ENCODE measurements at places on chromosomes 11 and 22.

- no peak for DNase-seq
Observed at GRCh38 chr11:12918667-12919066, 90.4 kb upstream of the RASSF10 start.

DNA sequence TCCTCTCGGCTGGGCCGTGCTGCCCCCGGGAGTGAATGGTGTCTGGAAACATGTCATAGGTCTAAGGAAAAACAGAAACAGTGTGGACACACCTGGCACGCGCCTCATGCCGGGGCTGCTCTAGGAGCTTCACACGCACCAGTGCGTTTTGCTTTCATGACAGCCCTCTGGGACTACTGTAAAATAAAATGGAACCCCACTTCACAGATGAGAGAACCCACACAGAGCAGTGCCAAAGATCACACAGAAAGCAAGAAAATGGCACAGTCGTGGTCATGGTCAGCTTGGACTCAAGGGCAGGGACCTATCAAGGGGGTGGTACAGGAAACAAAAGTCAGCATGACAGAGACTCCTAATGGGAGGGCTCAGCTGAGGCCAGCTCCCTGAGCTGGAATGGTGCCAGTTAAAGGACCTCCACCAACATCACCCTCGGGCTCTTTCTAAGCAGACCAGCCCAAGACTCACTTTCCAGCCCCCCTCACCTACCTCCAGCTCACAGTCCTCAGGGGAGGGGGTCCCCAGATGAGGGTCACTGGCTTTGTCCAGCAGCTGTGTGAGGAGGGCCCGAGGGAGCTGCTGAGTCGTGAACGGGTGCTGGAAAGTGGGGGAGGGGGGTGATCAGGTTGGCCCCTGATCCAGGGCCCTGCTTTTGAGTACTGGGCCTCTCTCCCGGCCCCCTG is 3.3 kb downstream of the MAP4K2 start:
- no peak for DNase-seq

DNA sequence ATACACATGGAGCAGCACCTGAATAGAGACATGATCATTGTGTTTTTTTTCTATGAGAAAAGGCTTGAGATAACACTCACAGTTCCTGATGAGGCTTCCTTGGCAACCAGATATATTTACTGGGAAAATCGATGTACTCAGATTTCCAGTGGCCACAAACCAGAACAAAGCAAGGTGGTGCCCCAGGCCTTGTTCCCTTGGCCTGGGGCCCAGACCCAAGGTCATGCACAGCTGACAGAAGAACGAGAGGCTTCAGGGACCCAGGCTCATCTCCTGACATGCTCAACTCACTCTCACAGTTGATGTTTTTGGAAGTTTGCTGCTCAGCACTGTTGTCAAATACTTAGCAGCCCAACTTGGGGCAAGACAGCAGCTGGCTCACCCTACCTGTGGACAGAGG is 281.8 kb downstream of the NTM start:
- DNase-seq, result no peak

- no peak for DNase-seq
Observed at GRCh38 chr11:77472991-77473800, 698 bp downstream of the PAK1 start.

GRCh38 chr11:119918347-119918746 is 189.3 kb upstream of the NECTIN1 start:
- no peak for DNase-seq

- DNase-seq, result no peak
Observed at GRCh38 chr11:100816823-100817222, 129.7 kb downstream of the ARHGAP42 start.

- no peak for DNase-seq
Observed at GRCh38 chr11:105738986-105739795, 129.3 kb downstream of the GRIA4 start.

DNA sequence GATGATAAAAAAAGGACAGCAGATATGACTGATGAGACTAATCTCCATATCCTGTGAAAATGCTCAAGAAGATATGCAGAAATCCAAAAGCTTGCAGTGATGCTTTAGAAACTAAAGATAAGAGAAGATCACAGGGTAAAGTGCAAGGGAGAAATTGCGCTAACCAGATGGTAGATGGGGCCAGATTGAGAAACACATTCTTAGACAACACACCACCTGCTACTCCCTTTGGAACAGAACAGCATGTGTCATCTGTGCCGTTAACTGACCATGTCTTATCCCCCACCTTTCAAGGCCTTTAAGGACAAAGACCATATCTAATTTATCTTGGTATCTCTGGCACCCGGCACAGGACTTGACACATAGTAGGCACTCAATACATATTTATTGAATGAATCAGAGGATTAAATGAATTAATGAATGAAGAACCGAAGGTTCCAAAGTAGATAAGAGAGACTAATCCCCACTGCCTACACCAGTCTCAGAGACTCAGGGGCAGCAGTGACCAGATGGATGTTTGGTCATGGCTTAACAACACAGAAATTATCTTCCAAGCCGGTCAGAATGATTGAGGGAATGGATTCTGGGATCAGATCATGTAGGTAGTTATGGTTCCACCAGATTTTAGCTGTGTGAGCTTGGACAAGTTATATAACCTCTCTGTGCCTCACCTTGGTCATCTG is 12.3 kb upstream of the P2RY2 start:
- no peak for DNase-seq

GRCh38 chr11:128904656-128905344 is 13.6 kb downstream of the KCNJ5 start:
- DNase-seq, result no peak

GRCh38 chr11:69818231-69818602 is 999 bp downstream of the FGF3 start:
- DNase-seq, result no peak

GRCh38 chr22:44332946-44333345 is 20.2 kb upstream of the SHISAL1 start:
- DNase-seq, result no peak

- DNase-seq, result no peak
Observed at GRCh38 chr11:93958991-93959390, 62.2 kb upstream of the HEPHL1 start.

GRCh38 chr11:35179466-35180135 is 40.6 kb downstream of the CD44 start:
- DNase-seq, result no peak

GRCh38 chr11:28911829-28912228 is 803.6 kb downstream of the METTL15 start:
- DNase-seq, result no peak

GRCh38 chr11:45511566-45511965 is 153.9 kb downstream of the CHST1 start:
- no peak for DNase-seq

- DNase-seq, result no peak
Observed at GRCh38 chr11:131615611-131616010, 245.2 kb downstream of the NTM start.

DNA sequence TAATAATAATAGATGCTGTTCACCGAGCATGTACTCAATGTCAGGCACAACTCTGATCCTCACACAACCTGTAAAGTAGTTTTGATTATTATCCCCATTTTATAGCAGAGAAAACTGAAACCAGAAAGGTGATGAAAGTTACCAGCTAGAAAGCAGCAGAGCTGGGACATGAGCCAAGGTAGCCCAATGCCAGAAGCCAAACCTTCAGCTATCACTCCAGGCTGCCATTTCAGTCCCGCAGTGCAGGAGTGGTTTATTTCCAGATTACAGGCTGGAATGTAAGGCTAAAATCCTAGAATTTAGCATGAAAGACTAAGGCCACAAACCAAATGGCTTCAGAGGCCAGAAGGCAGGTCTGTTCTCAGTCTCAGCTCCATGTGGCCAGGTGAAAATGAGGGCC is 108.8 kb downstream of the TENM4 start:
- no peak for DNase-seq

DNA sequence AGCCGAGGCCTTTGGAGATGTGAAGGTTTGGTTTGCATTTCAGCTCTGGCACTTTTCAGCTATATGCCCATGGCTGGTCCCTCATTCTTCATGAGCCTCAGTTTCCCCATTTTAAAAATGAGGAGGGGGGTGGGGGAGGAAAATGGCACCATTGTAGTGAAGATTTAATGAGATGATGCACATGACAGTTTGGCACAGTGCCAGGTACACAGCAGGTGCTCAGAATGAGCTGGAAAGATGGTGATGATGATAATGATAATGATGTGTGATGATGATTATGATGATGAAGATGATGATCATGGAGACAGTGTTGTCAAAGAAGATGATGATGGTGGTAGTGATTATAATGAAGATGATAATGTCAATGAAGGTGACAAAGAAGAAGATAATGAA is 24.3 kb upstream of the FGF3 start:
- DNase-seq, result no peak

GRCh38 chr11:105033343-105033742 is 1.6 kb downstream of the CASP1 start:
- DNase-seq, result no peak

DNA sequence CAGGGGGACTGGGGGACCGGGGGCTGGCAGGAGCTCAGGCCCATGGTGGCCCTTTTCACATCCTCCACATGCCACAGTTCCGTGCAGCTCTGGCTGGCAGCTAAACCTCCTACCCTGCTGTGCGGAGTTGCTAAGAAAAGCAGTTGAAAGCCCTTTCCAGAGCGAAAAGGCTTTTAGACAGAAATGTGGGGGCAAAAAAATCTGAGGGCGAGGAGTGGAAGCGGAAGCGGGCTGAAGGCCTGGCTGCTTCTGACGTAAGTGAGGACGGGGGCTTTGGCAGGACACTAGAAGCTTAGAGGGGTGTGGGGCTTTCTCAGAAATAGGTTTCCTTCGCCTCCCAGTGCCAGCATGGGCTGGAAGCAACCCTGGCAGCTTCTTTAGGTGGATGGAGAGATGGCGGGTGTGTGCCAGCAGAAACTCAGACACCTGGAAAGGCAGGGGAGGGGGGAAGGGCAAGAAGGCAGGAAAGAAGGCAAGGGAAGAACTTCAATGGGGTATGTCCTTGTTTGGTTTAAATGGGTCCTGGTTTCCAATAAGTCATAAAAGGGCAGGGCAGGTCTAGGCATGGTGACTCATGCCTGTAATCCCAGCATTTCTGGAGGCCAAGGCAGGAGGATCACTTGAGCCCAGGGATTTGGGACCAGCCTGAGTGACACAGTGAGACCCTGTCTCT is 11.2 kb upstream of the DGKZ start:
- DNase-seq, result no peak

DNA sequence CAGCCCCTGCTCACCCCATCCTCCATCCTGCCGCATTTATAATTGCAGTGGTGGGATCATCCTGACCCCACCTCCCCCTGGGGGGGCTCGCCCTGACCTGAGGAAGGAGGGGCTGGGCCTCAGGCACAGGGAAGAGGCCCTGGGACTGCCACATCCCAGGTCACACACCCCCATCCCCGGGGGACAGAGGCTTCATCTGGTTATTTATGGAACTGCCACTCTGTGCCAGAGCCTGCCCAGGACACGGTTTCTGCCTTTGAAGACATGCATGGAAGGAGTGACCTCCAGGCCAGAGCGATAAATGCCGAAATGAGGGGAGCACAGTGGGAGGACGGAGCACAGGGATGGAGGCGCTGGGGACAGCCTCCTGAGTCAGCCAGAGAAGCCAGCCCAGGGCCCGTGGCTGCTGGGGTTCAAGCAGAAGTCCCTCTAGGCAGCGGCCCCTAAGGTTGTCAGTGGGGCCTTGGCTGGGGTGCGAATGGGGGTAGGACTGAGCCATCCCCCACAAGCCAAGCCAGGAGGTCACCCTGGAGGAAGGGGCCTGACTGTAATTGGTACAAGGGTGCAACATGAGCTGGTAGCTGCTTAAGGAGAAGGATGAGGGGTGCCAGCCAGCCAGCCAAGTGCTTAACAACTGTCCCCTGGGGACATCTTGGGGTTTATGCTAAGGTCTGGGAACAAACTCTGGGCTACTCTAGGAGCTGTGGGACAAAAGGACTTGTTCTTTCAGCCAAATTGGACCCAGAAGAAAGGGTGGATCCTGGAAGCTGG is 51.4 kb upstream of the SHISAL1 start:
- DNase-seq, result no peak

DNA sequence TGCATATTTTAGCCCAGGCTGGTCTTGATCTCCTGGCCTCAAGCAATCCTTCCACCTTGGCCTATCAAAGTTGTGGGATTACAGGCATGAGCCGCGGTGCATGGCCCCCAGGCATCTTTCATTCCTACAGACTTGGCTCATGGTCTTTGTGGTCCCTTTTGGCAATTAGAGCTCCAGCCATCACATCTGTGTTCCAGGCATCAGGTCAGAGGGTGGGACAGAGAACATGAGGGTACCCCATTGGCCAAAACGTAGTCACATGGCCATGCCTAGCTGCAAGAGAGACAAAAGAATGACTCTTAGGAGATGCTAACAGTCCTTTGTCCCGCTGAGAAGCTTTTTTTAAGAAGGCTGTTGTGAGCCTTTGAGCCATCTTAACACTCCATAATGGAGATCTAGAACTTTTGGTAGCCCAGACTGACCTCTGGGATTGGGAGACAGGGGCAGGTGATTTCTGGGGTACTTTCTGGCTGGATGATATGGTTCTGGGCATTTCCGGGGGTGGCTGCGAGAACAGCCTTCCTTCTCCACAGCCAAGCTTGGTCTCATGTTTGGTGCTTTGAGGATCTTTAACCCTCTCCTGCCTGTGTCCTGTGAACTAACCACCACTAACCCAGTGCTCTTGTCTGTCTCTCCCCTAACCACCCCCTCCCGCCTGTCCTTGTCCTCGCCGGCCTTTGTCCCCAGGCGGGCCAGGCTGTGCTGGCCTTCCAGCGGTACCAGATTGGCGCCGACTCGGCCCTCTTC is 18.4 kb upstream of the TAB1 start:
- no peak for DNase-seq

GRCh38 chr11:8775734-8776133 is 93.1 kb downstream of the RPL27A start:
- no peak for DNase-seq

GRCh38 chr11:27287205-27287604 is 75.8 kb downstream of the CCDC34 start:
- no peak for DNase-seq

Data from non-pigmented ciliary epithelial cell (primary cell).